Kidney capillary endothelial cell (primary cell): ENCODE measurements at places on chromosomes 1 and 21.

DNA sequence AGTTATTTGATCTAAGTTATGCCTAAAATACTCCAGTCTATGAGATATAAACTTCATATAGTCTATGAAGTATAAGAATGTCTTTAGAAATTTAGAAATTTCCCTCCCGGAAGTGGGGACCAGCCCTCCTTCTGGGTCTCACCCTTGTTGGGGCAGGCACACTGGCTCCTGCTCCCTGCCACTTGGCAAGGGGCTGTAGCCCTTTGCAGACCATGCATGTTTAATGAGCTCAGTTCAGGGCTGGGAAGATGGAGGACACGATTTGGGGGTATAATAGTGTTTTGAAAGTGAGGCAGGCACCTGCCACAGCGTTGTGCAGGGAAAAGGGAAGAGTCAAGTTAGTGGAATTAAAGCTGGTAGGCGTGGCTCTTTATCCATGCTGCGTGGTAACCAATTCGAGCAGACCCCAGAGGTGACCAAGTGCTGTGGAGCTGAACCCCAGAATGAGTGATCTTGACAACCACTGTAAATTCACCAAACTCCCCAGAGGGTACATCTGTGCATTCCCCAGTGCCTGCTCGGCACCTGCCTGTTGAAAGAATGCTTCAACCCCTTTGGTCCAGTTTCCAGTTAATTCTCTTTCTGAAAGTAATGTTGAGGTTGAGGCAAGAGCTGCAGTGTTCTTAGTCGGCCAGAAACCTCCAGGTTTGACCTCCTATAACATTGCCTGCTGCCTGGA is 79.6 kb downstream of the DOP1B start:
- no peak for DNase-seq

- peak; percentile 15 for DNase-seq
Observed at GRCh38 chr1:162136760-162137159, 67.3 kb downstream of the NOS1AP start.

DNA sequence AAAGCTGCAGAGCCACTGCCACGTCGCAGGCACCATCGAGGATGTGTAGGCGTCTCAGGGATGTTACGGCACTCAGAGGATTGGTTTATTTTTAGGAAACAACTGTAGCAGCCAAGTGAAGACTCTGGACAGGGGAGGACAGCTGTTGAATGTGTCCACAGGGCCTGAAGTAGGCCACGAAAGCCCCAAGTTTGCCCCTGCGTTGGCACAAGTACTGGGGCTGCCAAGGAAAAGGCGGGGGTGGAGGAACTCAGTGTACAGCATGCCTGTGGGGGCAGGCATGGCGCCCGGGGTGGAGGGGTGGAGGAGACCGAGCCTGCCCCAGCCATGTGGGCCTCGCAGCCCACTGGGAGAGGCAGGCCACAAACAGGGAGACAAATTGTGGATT is 89.7 kb downstream of the ADARB1 start:
- no peak for DNase-seq

DNA sequence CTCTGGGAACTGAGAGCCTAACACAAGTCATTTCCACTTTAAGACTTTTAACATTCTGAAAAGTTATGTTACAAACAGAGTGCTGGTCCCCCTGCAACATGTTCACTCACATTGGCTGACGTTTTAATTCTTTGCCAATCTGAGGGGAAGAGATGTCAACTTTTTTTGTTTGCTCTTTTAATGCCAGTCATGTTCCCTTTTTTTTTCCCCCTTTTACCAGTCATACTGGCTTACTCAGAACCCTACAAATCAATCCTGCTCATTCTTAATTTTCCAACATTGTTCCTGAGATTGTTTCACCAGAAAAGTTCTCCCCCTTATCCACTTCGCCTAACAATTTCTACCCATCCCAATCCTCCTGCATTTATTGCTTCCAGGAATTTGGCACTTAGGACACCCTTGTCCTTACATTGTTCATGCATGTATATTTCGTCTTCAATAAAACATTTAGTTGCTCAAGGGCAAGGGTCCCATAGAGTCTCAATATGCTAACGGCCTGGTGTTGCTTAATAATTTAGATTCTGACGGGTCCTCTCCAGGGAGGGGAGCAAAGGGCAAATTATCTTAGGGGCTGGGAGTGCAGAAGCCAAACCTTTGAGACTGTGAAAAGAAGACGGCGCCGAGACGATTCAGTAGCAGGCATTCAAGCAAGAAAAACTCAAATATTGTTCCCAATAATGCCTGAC is 624 bp upstream of the CR1L start:
- DNase-seq = no peak
